ENCODE measurements at places on chromosomes 16 and 17.

- no peak for DNase-seq
These were observed at the start of gene NGFR for GRCh38 chr17:49494986-49495841. NGFR (plus strand) TSS chr17:49495293; CDS start chr17:49495418, 125 bp downstream.

- no peak for DNase-seq
These were observed 37.2 kb upstream of the PIK3R6 start for GRCh38 chr17:8904686-8905085.

DNA sequence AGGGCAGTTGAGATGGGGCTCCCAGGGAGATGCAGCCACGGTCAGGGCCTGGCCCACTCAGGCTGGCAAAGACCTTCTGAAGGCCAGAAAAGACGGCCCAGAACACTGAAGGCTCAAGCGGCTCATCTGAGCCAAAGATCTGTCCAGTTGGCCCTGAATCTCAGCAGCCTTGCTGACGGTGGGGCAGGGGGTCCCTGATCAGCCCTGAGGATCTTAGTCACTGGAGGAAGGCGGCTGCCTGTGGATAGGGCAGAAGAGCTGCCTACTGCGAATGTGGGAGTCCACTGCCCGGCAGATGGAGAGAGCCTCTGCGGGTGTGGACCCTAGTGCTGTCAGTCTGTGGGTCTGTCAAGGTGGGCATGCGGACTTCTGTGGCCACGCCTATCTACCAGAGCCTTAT, 1738.2 kb downstream of the TP53TG3F start:
- no peak for DNase-seq

DNA sequence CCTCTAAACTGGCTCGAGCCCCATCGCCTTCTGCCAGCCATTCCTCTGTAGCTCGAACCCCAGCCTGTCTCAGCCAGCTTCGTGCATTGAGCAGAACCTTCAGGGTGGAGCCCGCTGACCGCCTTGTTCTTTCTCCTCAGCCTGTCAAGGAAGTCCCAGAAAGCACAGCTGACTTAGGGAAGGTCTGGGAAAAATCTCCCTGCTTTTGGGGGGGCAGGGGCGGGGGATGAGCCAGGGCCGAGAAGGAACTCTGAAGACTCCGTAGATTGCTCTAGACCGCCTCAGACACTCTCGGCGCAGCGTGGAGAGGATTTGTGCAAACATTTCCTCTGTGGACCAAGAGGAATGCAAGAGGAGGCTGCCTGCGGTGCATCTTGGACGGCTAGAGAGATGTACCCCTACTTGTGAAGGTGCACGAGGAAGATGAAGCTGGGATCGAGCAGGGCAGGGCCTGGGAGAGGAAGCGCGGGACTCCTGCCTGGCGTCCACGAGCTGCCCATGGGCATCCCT, at the start of gene GLP2R:
GLP2R (plus strand) TSS at position 284 of the 510 bp plus-strand sequence; CDS start at position 424, 140 bp downstream.
- no peak for DNase-seq

DNA sequence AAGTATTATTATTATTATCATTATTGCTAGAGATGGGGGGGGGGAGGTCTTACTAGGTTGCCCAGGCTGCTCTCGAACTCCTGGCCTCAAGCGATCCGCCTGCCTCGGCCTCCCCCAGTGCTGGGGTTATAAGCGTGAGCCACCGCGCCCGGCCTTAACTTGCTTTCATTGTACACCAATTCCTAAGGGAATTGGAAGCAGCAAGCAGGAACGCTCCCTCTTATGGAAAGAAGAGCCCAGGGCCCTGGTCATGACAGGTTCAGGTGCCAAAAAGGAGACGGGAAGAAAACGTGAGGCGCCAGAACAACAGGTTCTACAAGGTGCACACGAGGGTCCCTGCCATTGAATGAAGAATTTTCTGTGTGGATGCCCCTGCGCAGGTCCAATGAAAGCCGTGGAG, 540 bp upstream of the RPL38 start:
- DNase-seq = no peak

DNA sequence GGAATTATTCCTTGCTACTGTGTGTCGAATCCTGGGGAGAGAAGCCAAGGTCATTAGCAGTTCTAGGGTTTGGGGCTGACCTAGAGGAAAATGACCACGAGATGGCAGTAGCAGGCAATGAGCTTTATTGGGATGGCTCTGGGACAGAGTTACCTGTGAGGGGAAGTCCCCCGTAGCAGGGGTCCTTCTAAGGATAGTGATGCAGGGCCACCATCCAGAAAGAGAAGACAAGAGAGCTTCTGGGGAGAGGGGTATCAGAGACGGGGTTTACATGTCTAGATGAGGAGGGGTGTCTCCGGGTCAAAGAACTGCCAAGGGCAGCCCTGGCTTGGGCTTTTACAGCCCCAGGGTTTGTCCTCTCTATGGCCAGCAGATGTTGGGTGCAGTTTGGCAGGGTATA, 6.4 kb upstream of the GGT6 start:
- no peak for DNase-seq

GRCh38 chr17:77901481-77901880, 57.0 kb upstream of the TNRC6C start:
- no peak for DNase-seq

- DNase-seq = no peak
These were observed 12.9 kb downstream of the NLRC3 start for GRCh38 chr16:3564130-3564888.

GRCh38 chr17:80102664-80103448, 1.5 kb downstream of the GAA start:
- DNase-seq = no peak

DNA sequence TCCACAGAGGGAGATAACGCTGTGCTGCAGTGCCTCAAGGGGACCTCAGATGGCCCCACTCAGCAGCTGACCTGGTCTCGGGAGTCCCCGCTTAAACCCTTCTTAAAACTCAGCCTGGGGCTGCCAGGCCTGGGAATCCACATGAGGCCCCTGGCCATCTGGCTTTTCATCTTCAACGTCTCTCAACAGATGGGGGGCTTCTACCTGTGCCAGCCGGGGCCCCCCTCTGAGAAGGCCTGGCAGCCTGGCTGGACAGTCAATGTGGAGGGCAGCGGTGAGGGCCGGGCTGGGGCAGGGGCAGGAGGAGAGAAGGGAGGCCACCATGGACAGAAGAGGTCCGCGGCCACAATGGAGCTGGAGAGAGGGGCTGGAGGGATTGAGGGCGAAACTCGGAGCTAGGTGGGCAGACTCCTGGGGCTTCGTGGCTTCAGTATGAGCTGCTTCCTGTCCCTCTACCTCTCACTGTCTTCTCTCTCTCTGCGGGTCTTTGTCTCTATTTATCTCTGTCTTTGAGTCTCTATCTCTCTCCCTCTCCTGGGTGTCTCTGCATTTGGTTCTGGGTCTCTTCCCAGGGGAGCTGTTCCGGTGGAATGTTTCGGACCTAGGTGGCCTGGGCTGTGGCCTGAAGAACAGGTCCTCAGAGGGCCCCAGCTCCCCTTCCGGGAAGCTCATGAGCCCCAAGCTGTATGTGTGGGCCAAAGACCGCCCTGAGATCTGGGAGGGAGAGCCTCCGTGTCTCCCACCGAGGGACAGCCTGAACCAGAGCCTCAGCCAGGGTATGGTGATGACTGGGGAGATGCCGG, 769 bp downstream of the CD19 start:
- no peak for DNase-seq

All from activated CD4-positive, CD25-positive, alpha-beta regulatory T cell (primary cell).